Fibroblast of skin of right quadriceps (primary cell): ENCODE measurements at places on chromosomes 7 and 10.

DNA sequence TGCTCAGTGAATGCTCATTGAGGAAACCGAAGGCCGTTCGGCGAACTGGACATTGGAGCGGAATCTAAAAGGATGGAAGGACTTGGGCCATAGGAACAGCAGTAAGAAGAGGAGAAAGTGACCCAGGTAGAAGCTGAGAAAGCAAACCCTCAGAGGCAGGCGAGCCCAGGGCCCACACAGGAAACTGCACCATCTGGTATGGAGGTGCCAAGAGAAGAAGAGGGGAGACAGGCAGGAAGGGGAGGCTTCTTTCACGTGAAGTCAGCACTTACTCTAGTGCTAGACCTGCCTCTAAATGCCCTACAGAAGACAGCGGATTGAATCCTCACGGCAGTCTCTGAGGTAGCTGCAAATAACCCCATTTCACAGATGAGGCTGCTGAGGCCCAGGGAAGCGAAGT, 10.2 kb upstream of the CRHR2 start:
- no peak for DNase-seq

DNA sequence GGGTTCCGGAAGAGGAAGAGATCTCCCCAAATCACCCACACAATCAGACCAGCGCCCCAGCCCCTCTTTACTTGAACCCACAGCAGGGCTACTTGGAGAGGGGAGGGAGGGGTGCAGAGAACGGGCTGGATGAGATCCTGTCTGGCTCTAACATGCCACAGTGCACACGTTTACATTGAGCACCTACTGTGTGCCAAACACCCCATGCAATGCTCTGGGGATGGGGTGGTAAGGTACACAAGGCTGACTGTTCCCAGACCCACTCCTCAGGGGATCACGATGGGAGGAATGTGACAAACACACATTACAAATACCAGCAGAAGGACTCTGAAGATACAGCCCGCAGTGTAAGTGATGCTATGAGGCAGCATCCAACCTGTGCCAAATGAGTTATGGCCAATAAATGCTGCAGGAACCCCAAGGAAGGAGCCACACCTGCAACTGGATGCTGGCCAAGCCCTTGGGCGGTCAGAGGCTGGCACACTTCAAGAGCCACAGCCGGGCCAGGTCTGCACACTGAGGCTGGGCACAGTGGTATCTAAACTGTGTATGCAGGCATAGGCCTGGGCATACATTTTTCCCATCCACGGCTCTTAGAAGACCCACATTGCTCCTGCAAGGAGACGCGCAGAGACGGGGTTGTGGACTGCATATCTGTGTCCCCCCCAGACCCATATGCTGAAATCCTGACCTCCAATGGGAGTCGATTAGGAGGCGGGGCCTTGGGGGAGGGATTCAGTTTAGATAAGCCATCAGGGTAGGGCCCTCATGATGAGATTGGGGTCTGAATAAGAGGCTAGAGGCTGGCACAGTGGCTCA, 6.4 kb downstream of the SPOCK2 start:
- DNase-seq, result no peak

GRCh38 chr7:40437498-40437897, 302.7 kb downstream of the SUGCT start:
- peak; percentile 98 for DNase-seq

DNA sequence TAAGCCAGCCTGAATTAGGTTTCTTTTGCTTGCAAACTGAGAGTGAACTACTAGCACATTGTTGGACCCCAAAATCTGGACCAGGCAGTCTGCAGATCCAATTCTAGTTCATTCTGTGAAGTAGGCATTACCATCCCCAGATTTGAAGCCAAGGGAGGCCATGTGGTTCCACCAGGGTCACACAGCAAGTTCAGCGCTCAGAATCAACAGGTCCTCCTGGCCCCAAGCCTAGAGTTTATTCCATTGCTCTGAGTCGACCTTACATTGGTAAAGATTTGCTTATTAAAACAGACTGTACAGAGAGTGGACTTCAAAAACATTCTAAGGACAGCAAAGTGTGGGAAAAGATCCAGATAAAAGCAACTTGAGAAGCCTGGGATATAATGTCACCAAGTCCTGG, 50.9 kb downstream of the AFAP1L2 start:
- no peak for DNase-seq

GRCh38 chr10:47331491-47331890, 9.2 kb downstream of the GDF2 start:
- no peak for DNase-seq
